ENCODE measurements at places on chromosomes 4 and X. TPM values are rescaled to one million over a fixed set of nuclear protein-coding genes. Genes with fewer than 3 reads are reported as not detected.
A peak's percentile ranks its signal among the peaks of the same experiment; 100 is the strongest.

The SERPINA7 gene
- not detected for total RNA-seq

The RHOXF1 gene
- total RNA-seq, result not detected

The AR gene
- total RNA-seq, result 17.9 TPM

The MGARP gene
- 2.2 TPM for total RNA-seq

The GAB1 gene
- total RNA-seq, result 98.0 TPM

The EGF gene
- 0.54 TPM for total RNA-seq

DNA sequence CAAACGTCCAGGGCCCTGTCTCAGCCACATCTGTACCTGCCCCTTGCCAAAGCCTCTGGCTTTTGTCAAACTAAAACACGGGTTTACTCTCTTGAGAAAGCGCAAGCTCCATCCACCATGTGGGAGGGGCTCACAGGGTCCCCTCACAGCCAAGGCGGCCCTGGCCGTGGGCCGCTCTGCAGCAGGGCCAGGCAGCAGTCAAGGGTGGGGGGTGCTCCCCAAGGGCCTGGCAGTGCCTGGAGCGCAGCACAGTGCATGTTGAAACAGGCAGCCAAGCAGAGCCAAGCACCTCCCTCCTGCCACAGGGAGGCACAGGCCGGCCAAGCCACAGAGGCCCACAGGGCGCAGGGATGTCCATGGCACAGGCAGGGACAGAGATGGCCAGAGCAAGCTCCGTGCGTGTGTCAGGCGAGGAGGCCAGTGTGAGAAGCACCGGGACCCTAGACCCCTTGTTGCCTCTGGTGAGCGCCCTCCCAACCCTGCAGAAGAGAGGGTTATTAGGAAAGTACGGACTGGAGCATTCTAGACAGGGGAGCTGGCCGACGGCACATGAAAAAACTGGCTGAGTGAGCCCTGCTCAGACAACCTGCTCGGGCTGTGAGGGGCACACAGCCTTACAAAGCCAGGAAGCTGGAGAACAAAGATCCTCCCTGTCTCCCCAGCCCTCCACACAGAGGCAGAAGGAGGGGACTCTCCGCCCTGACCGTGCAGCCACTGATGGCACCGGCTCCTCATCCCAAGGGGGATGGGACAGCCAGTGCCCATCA, 39.0 kb downstream of the FAM53A start:
- H3K27me3 ChIP-seq, result no peaks in the 10 kb centered on the region
- no peak overlapping the region for H3K27ac ChIP-seq
- DNase-seq, result no peak

DNA sequence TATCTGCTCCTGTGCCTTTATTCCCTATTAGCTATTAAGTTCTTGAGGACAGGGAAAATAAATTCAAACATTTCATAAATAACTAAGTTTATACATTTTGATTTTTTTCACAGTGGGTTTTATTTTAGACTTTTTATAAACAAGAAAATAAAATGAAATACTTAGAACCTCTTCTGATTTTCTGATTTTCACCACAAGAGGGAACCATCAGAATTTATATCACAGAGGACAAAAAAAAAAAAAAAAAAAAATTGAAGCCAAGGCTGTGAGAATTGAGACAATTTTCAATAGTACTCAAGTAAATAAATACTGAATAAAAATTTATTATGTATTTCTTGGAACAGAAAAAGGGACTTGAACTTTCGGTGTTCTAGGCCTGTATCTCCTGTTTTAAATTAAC, 288.1 kb downstream of the SH3BGRL start:
- no peak overlapping the region for H3K4me3 ChIP-seq
- no peaks in the 10 kb centered on the region for H3K36me3 ChIP-seq
- no peaks in the 10 kb centered on the region for H3K27me3 ChIP-seq
- no peak overlapping the region for H3K27ac ChIP-seq
- no peak for DNase-seq
- no peaks in the 10 kb centered on the region for H3K4me1 ChIP-seq

DNA sequence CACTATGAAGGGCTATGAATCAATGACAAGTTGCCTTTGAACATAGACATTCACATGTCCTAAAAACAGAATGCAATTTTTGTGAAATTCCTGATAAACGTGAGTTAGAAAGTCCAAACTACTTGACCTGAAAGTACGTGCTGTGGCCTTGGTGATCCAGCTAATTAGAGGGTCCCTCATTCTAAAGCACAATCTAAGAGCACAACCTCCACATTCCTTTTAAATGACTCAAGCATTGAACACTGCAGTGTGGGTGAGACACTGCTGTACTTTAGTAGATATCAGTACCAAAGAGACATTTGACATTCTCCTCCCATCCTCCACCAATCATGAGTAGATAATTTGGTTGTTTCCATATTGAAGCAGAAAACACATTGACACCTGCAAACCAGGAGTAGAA, 73.5 kb downstream of the FAM47B start:
- H3K27ac ChIP-seq, result no peak overlapping the region
- no peaks in the 10 kb centered on the region for H3K4me1 ChIP-seq
- H3K4me3 ChIP-seq, result no peak overlapping the region
- H3K36me3 ChIP-seq, result no peaks in the 10 kb centered on the region
- H3K27me3 ChIP-seq, result no peaks in the 10 kb centered on the region

DNA sequence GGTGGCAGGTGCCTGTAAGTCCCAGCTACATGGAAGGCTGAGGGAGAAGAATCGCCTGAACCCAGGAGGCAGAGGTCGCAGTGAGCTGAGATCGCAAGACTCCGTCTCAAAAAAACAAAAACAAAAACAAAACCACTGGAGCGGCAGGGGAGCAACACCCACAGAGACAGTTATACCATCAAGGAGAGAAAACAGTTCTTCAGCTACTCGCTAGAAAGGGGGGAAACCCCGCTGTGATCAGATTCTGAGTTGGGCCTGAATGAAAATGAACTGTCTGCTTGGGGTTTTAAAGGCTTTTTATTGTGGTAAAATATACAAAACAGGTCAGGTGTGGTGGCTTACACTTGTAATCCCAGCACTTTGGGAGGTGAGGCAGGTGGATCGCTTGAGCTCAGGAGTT, 16.8 kb upstream of the IRAK1 start:
- DNase-seq, result no peak
- H3K4me3 ChIP-seq, result no peak overlapping the region
- no peaks in the 10 kb centered on the region for H3K4me1 ChIP-seq
- H3K27ac ChIP-seq, result no peak overlapping the region
- H3K27me3 ChIP-seq, result no peaks in the 10 kb centered on the region
- H3K36me3 ChIP-seq, result no peaks in the 10 kb centered on the region

DNA sequence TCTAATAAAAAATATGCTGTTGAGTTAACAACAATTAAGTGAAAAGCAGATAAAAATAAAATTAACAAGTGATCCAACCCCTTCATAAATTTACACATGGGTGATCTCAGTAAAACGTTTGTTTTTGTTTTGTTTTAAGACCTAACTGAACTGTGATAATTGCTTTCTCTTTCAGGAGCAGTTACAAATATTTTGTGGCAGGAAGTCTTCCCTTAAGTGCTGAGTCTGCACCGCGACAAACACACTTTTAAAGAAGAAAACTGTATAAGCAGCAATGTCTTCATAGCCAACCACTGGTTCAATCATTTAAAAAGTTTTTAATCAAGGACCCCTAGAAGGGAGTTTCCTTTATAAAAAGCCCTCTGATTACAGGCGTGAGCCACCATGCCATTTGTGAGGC, 53.7 kb upstream of the NFKB1 start:
- no peak for DNase-seq
- no peak overlapping the region for H3K4me3 ChIP-seq
- no peak overlapping the region for H3K27ac ChIP-seq
- H3K36me3 ChIP-seq, result no peaks in the 10 kb centered on the region

DNA sequence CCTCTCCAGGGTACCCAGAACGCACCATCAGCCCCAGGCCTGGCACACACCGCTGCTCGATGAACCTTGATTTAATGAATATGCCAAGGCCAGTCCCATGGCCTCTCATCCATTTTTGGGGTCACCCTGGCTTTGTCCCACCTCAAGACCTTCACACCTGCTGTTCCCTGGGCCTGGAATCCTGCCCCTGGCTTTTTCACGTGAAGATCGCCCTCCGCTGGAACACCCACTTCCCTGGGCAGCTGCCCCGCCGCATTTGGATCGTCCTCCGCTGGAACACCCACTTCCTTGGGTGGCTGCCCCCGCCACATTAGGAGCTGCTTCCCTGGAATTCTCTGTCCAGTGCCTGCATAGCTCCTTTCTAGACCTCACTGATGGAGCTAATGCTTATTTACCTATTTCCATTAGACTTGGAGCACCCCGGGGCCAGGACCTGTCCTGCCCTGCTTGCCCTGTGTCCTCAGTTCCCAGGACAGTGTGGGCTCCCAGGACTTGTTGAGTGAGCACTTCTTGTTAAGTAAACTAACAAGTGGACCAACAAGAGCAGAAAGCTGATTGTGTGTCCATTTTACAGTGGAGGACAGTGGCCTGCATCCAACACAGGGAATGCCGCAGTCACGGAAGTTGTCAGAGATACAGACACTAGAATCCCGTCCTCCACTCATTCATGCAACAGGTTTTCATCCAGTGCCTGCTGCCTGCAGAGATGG, 12.5 kb downstream of the BLOC1S4 start:
- H3K27ac ChIP-seq, result no peak overlapping the region
- no peaks in the 10 kb centered on the region for H3K4me1 ChIP-seq
- no peaks in the 10 kb centered on the region for H3K27me3 ChIP-seq
- no peak for DNase-seq
- no peaks in the 10 kb centered on the region for H3K36me3 ChIP-seq
- H3K4me3 ChIP-seq, result no peak overlapping the region

DNA sequence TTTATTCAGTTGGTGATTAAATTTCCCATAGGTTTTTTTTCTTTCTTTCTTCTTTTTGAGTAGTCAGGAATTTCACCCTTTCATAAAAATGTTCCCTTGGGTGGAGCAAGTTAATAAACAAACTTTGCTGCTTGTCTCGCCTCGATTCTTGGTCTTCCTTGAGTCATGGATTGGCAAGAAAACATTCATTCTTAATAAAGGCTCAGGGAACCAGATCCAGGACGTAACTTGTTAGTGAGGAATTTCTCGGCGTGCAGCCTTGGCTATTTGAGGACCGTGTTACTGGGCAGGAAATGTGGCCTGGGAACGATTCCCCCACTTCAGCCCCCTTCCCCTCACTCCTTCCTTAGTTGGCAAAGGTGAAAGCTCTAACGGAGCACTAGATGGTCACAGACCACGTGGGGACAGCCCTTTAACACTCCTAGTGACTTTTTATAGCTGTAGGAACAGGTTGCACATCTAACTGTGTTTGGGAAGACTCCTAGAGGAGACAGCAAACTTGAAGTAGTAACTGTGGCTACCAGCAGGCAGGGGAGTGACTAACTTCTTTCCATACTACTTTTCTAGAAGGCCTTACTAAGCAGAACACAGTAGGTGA, 106.8 kb downstream of the UCHL1 start:
- H3K27me3 ChIP-seq, result no peaks in the 10 kb centered on the region
- H3K36me3 ChIP-seq, result no peaks in the 10 kb centered on the region
- H3K4me3 ChIP-seq, result peak overlapping the region; percentile 52
- peaks cover 9% of the 10 kb centered on the region for H3K4me1 ChIP-seq
- peak; percentile 82 for DNase-seq
- H3K27ac ChIP-seq, result peak overlapping the region; percentile 98

GRCh38 chrX:7076245-7076661, 71.3 kb upstream of the STS start:
- DNase-seq, result no peak
- H3K27me3 ChIP-seq, result no peaks in the 10 kb centered on the region
- H3K36me3 ChIP-seq, result no peaks in the 10 kb centered on the region
- H3K4me1 ChIP-seq, result no peaks in the 10 kb centered on the region

DNA sequence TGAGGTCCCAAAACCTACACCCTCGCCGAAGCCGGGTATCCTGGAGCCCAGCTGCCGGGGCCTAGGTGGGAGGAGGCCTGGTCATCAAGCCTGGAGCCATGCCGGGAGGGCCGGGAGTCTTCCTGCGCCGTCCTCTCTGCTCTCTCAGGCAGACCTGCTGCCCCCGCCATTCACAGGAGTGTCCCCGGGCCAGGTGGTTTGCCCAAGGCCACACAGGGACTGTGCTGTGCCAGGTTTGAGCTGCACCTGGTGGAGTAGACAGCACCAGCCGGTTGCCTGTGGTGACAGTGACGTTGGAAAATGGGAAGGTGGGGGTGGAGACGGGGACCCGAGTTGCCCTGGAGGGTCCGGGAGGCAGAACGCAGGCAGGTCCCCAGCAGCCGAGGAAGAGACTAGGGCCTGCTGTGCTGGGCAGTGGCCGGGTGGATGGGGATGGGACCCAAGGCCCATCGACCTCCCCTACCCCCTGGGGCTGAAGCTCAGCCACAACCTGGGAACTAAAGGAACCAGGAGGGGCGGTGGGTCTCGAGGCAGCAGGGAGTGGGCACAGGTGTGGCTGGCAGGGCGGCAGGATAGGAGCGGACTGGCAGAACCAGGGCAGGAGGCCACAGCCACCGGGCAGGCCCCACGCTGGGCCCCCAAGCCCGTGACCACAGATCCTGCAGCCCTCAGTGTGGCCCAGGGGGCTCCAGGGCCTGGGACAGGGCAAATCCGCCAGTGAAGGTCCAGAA, 9.5 kb downstream of the DOK7 start:
- no peak for DNase-seq
- H3K4me1 ChIP-seq, result no peaks in the 10 kb centered on the region
- no peaks in the 10 kb centered on the region for H3K36me3 ChIP-seq
- no peak overlapping the region for H3K27ac ChIP-seq
- no peaks in the 10 kb centered on the region for H3K27me3 ChIP-seq

- H3K27ac ChIP-seq, result no peak overlapping the region
- no peaks in the 10 kb centered on the region for H3K36me3 ChIP-seq
- H3K4me1 ChIP-seq, result peaks cover 5% of the 10 kb centered on the region
Measured at GRCh38 chr4:122824616-122825015, 2.0 kb upstream of the FGF2 start.

DNA sequence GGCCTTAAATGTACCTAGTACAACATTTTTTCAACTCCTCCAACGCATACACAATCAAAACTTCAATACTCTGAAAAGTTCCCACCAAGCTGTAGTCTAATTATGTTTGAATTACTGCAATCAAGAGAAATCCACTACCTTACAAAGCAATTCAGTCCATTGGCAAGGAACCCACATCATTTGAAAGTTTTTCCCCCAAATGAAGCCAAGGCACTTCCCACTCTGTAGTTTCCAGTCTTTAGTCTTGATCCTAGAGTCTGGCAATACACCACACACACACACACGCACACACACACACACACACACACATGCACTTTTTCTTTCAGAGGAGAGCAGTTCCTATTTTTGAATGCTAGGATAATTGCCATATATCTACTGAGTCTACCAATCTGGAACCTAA, 79.6 kb downstream of the ANTXR2 start:
- H3K4me1 ChIP-seq, result no peaks in the 10 kb centered on the region
- H3K27ac ChIP-seq, result no peak overlapping the region
- no peaks in the 10 kb centered on the region for H3K36me3 ChIP-seq

GRCh38 chrX:96909291-96909690, 25.6 kb downstream of the RPA4 start:
- H3K36me3 ChIP-seq, result no peaks in the 10 kb centered on the region
- no peaks in the 10 kb centered on the region for H3K27me3 ChIP-seq
- no peaks in the 10 kb centered on the region for H3K4me1 ChIP-seq
- no peak overlapping the region for H3K27ac ChIP-seq

GRCh38 chr4:181078196-181078595, 1165.0 kb upstream of the TENM3 start:
- no peak overlapping the region for H3K4me3 ChIP-seq
- no peak overlapping the region for H3K27ac ChIP-seq
- H3K4me1 ChIP-seq, result no peaks in the 10 kb centered on the region
- no peak for DNase-seq
- H3K36me3 ChIP-seq, result no peaks in the 10 kb centered on the region

GRCh38 chr4:41586675-41587225, 48.8 kb downstream of the LIMCH1 start:
- no peaks in the 10 kb centered on the region for H3K36me3 ChIP-seq
- no peak overlapping the region for H3K27ac ChIP-seq
- H3K27me3 ChIP-seq, result no peaks in the 10 kb centered on the region
- H3K4me1 ChIP-seq, result peaks cover 4% of the 10 kb centered on the region
- no peak overlapping the region for H3K4me3 ChIP-seq
- DNase-seq, result no peak
